A549 treated with Mapracorat at 1 μM for 4 hours (cell line): ENCODE measurements at places on chromosomes 5 and 9. TPM values are rescaled to one million over a fixed set of nuclear protein-coding genes. Genes with fewer than 3 reads are reported as not detected.

The SPINK14 gene
- total RNA-seq, result not detected in 5 replicates

The SPAAR gene
- 0.13 TPM in 1 of 5 replicates, not detected in the others for total RNA-seq

The NFIB gene
- 8.0 to 11.8 TPM (median 10.4 TPM) in 5 replicates for total RNA-seq

The SLC34A3 gene
- 0.08 to 0.28 TPM (median 0.09 TPM) in 3 of 5 replicates, not detected in the others for total RNA-seq

The RMRP gene
- total RNA-seq, result 8.1 to 20.9 TPM (median 15.0 TPM) in 4 of 5 replicates, not detected in the other

The GFRA3 gene
- total RNA-seq, result 0.18 TPM in 1 of 5 replicates, not detected in the others

The PFN3 gene
- total RNA-seq, result not detected in 5 replicates

The PCA3 gene
- total RNA-seq, result not detected in 5 replicates

The PTGER4 gene
- 3.6 to 5.1 TPM (median 4.5 TPM) in 5 replicates for total RNA-seq

The CCDC180 gene
- 0.36 to 1.6 TPM (median 0.70 TPM) in 5 replicates for total RNA-seq

The CARTPT gene
- not detected in 5 replicates for total RNA-seq

The NDST1 gene
- 46.7 to 70.1 TPM (median 57.6 TPM) in 5 replicates for total RNA-seq

The SMIM33 gene
- not detected in 5 replicates for total RNA-seq

The IL33 gene
- 0.23 to 0.63 TPM (median 0.33 TPM) in 5 replicates for total RNA-seq

The P4HA2 gene
- total RNA-seq, result 42.0 to 49.8 TPM (median 49.1 TPM) in 5 replicates

The RELL2 gene
- total RNA-seq, result 3.5 to 5.4 TPM (median 4.5 TPM) in 5 replicates

The KIF24 gene
- 2.7 to 3.7 TPM (median 3.4 TPM) in 5 replicates for total RNA-seq

The ALAD gene
- total RNA-seq, result 13.2 to 16.3 TPM (median 15.3 TPM) in 5 replicates

The FST gene
- 1.7 to 3.0 TPM (median 2.9 TPM) in 5 replicates for total RNA-seq

The SLC6A19 gene
- total RNA-seq, result 0.13 to 0.22 TPM (median 0.19 TPM) in 5 replicates

The POMT1 gene
- 13.5 to 18.5 TPM (median 17.5 TPM) in 5 replicates for total RNA-seq

The ERCC8 gene
- total RNA-seq, result 12.4 to 18.2 TPM (median 13.2 TPM) in 5 replicates

The LOX gene
- total RNA-seq, result 1.2 to 2.1 TPM (median 1.7 TPM) in 5 replicates

The PKD2L2 gene
- total RNA-seq, result 0.07 TPM in 1 of 5 replicates, not detected in the others

The N4BP3 gene
- 0.74 to 1.3 TPM (median 1.0 TPM) in 5 replicates for total RNA-seq

The TLX3 gene
- not detected in 5 replicates for total RNA-seq

The NEUROG1 gene
- total RNA-seq, result not detected in 5 replicates

The SLC36A3 gene
- not detected in 5 replicates for total RNA-seq

The TYRP1 gene
- not detected in 5 replicates for total RNA-seq

The FAT2 gene
- 0.04 TPM in 1 of 5 replicates, not detected in the others for total RNA-seq

The TRPM3 gene
- total RNA-seq, result not detected in 5 replicates

The FBP2 gene
- total RNA-seq, result not detected in 5 replicates

The SLC9A3 gene
- 1.9 to 2.8 TPM (median 2.1 TPM) in 5 replicates for total RNA-seq

The SUSD3 gene
- 0.56 to 1.6 TPM (median 0.66 TPM) in 5 replicates for total RNA-seq

The ARHGEF39 gene
- total RNA-seq, result 13.3 to 18.5 TPM (median 16.1 TPM) in 5 replicates

The OMD gene
- not detected in 5 replicates for total RNA-seq

The SPINK4 gene
- not detected in 5 replicates for total RNA-seq

The C5orf52 gene
- not detected in 5 replicates for total RNA-seq

The DBH gene
- not detected in 5 replicates for total RNA-seq

The SLC6A18 gene
- total RNA-seq, result not detected in 5 replicates
